ENCODE measurements at places on chromosomes 12 and 14.

DNA sequence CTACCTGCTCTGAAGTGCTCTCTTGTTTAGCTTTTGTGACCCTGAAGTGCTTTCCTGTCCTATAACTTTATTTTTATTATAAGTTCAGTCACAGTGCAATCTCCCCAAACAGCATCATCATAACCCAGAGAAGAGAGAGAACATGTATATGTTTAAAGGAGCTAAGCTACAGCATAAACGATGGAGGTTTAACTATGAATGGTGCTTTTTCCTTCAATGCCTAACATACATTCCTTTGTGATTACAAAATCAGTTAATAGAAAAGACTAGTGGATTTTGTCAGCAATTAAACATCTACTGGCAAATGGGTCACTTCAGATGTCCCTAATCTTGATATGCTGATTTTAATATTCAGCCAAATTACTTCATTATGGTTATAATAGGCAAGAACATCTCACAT lies 46.4 kb downstream of the ZFYVE21 start:
- no peak for DNase-seq

- no peak for DNase-seq
These were observed 94.0 kb downstream of the C12orf50 start for GRCh38 chr12:87935216-87935615.

DNA sequence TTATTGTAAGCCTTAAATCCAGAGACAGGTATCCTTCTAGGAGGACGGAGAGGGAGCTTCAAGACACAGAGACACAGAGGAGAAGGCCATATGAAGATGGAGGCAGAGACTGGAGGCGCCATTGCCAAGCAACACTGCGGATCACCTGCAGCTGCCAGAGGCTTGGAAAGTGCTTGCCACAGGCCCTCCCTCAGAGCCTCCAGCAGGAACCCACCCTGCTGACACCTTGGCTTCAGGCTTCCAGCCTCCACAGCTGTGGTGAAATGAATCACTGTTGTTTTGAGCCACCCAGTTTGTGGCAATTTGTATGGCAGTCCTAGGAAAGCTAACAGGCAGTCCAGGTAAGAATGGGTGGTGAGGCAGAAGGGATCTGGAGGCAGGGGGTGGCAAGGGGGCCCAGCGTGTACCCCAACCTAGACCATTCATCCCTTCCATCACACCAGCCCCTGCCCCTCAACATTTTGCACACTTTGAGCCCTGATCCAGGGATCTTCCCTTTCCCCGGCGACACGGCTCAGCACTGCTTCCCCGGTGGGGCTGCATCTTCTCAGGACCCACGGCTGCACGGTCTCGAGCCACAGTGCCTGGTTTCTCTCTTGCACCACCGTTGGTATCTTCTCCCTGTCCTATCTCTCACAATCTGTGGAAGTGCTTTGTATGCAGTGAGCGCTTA lies 22.3 kb upstream of the BCDIN3D start:
- DNase-seq = no peak

- no peak for DNase-seq
These were observed 21.8 kb downstream of the CHST11 start for GRCh38 chr12:104478396-104479122.

DNA sequence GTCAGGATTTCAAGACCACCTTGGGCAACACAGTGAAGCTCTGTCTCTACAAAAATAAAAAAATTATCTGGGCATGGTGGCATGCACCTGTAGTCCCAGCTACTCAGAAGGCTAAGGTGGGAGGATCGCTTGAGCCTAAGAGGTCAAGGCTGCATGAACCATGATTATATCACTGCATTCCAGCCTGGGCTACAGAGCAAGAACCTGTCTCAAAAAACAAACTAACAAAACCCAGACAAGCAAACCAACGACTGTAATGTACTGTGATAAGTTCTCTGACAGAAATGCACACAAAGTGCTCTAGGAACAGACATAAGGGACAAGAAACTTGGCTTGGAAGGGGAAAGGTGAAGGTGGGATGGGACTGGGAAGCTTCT lies 22.4 kb downstream of the ENTPD5 start:
- no peak for DNase-seq

DNA sequence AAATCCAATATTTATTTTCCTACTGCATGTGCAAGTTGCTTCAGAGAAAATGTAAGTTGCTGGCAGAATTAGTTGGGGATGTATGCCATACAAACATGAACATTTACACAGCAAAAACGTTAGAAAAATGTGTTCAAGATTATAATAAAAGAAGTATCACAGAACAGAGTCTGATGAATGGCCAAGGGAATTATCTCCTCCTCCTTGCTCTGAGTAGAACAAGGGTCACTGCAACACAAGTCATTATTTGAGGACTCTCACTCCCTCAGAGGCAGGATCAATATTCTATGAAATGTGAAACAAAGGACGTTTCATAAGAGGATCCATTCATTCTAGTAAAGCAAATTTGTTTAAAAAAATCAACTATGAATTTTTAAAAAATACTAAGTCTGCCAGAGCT lies 177.8 kb downstream of the PRKD1 start:
- no peak for DNase-seq

DNA sequence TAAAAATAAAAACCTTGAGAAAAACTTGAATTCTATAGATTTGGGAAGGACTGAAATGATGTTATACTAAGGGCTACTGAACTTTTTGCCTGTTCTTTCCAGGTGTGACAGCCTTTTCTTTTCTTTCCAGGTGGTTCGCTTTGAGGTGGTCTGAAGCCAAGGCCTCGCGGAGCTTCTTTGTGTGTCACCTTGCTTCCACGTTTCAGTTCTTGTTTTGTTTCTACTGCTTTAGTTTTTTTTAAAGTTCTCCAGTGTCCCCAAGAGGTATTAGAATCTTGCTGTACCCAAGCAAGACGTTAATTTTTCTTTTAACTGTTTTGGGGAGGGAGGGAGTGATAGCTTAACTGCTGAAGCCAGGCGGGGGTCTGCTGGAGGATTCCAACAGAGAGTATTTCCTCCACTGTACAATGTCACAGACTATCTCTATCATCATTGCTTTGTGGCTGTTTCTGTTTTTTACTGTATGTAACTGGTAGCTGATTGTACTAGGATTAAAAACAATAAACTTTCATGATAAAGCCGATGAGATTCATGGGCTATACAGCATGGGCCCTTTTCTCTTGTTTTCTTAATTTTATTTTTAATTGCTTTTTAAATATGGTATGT lies 40.2 kb downstream of the PROX2 start:
- no peak for DNase-seq

DNA sequence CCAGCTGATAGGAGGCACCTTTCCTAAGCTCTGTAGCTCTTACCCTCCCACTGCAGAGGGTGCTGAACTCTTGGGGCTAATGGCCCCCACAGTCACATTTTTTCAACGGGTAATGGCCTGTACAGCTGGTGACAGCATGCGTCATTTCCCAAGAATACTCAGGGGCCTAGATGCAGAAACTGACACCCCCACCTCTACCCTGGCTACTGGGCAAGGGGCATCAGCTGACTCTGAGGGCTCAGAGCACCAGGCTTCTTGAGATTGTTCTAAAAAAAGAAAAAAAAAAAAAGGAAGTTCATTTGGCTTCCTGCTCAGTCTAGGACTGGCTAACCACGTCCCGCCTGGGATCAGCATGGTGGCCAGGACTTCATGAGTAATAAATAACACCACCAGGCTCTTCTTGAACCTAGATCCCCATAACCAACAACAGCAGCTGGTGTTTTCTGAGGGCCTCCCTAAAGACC lies 35.2 kb downstream of the ZFP36L1 start:
- DNase-seq = peak; percentile 59

- no peak for DNase-seq
These were observed 89.5 kb upstream of the ANO2 start for GRCh38 chr12:6034596-6034995.

DNA sequence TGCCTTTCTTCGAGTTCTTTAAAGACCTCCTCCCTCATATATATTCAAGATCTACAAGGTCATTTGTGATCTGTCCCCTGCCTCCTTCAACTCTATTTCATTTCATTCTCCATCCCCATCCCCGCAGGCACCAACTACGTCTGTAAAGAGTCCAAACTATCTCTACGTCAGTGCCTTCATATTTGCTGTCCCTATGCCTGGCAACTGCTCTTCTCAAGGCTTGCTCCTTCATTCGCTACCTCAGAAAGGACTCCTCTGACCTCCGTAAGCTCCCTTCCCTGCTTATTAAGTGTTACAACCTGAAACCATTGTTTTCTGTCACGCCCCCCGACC lies 650 bp downstream of the LLPH start:
- no peak for DNase-seq

DNA sequence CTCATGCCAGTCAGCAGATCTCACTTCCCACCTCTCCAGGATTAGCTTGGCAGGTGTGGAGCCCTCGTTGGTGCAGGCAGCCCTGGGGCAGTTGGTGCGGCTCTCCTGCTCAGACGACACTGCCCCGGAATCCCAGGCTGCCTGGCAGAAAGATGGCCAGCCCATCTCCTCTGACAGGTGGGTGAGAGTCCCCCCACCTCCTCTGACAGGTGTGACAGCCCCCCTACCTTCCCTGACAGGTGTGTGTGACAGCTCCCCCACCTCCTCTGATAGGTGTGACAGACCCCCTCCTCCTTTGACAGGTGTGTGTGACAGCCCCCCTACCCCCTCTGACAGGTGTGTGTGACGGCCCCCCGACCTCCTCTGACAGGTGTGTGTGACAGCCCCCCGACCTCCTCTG lies 26.3 kb downstream of the PAPLN start:
- no peak for DNase-seq
